ENCODE measurements at places on chromosomes 1 and 21. TPM values are rescaled to one million over a fixed set of nuclear protein-coding genes. Genes with fewer than 3 reads are reported as not detected.

GRCh38 chr1:51650198-51650597 is 33.3 kb downstream of the OSBPL9 start:
- DNase-seq: no peak

The ATP6V1G3 gene
- not detected for polyA plus RNA-seq

The KPRP gene
- not detected for polyA plus RNA-seq

DNA sequence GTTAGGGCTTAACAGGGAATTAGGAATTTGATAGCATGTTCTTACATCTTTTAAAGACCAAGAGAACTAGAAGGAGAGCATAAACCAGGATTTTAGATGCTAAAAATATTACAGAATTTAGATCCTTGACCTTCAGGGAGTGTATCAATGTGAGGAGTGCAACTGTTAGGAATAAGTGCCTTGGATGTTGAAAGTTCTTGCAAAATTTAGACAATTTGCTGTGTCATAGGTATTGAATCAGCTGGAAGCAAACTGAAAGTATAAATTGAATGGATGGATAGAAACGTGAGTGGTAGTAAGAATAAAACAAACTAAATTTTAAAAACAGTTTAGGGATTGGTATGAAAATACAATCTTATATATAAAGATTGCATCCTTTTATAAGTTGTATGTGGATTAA is 27.7 kb downstream of the PPP1R12B start:
- peak; percentile 15 for DNase-seq

DNA sequence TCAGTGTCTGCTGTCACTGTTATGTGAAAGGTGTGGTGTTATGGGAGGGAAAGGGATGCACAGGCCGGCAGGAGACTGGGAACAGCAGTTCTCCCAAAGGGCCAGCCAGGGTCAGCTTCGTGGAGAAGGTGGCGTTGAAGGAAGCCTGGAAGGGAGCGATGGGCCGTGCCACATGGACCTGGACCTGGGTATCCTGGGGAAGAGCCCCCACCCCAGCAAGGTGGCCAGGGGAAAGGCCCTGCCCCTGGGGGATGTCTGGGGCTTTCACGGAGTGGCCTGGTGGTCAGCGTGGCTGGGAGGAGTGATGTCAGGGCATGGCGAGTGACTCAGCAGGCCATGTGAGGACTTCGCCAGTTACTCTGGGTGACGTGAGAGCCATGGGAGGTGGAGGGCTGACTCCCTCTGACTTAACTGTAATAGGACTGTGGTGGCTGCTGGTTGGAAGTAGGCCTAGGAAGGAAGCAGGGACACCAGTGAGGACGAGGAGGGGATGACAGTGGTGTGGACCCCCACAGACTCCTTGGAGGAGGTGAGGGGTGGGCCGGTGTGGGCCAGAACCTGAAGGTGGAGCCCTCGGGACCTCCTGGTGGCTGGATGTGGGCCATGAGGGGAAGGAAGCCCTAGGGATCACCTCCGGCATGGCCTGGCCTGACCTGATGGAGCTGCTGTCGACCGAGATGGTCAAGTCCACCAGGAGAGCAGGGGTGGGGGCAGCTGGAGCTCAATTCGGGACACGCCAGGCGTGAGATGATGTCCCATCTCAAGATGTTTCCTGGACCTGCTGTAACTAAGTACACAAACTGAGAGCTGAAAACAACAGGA is 54.5 kb downstream of the BACE2 start:
- no peak for DNase-seq

GRCh38 chr1:1085911-1086841 is 12.1 kb upstream of the RNF223 start:
- DNase-seq: no peak

DNA sequence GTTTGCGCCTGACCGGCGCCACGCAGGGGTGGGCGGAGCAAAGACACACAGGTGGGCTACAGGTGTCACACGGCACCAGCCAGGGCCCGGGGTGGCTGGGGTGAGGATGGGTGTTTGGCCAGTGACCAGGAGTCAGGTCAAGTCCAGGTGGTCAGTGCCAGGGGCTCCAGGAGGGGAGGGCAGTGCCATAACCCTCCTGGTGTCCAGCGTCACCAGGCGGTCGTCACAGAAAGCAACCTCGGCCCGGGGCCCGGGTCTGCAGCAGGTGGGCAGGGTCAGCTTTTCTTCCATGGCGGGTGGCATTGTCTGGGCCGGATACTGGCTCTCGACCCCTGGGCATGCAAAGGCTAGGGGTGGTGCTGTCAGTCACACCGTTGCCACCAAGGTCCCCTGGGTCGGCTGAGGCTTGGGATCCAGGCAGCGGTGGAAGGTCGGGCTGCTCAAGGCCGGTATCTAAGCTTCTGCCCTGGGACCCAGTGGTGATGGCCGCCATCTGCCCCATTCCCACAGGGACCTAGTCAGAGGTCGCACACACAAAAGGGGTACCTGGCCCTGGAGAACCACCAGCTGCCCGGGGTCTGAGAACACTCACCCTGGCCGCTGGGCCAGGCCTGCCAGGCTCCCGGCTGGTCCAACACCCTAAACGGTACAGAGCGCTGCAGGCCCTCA is 1.8 kb downstream of the FNDC10 start:
- DNase-seq: no peak

DNA sequence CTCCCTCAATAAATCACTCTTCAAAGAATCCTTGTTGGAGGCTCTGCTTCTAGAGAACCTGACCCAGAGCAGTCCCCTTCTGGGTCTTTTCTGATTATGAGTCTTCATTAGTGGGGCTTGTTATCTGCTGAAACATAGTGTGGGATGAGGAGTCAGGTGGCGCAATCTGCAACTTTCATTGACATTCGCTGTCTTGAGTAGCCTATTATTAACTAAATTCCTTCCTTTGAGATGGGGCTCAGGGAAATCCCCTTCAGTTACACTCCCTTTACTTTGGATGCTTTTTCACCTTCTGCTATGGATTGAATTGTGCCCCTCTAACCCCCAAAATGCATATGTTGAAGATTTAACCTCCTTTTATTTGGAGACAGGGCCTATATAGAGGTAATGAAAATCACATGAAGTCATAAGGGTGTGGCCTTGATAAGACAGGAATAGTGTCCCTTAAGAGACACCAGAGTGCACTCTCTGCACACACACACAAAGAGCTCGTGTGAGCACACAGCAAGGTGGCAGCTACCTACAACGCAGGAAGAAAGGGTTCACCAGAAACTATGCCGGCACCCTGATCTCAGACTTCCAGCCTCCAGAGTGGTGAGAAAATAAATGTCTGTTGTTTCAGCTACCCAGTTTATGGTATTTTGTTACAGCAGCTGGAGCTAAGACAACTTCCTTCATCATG is 19.5 kb downstream of the DIO1 start:
- DNase-seq: no peak

- DNase-seq: no peak
These were observed 17.8 kb downstream of the AADACL4 start for GRCh38 chr1:12661606-12662219.

The VCAM1 gene
- polyA plus RNA-seq: not detected

- no peak for DNase-seq
These were observed 41.1 kb upstream of the RPL11 start for GRCh38 chr1:23650344-23650990.

GRCh38 chr1:171751221-171751620 is 9.4 kb upstream of the VAMP4 start:
- DNase-seq: no peak

GRCh38 chr1:228964178-228965089 is 229.2 kb downstream of the RHOU start:
- no peak for DNase-seq

- no peak for DNase-seq
These were observed 22.9 kb downstream of the EXO1 start for GRCh38 chr1:241870746-241871430.

The TPTE gene
- polyA plus RNA-seq: not detected

The NOTCH2NLA gene
- 57.6 TPM for polyA plus RNA-seq

The KIF2C gene
- 0.29 TPM for polyA plus RNA-seq

- no peak for DNase-seq
These were observed 39.5 kb downstream of the COQ8A start for GRCh38 chr1:226979517-226980121.

The GBP2 gene
- 83.9 TPM for polyA plus RNA-seq

The PATJ gene
- polyA plus RNA-seq: not detected

DNA sequence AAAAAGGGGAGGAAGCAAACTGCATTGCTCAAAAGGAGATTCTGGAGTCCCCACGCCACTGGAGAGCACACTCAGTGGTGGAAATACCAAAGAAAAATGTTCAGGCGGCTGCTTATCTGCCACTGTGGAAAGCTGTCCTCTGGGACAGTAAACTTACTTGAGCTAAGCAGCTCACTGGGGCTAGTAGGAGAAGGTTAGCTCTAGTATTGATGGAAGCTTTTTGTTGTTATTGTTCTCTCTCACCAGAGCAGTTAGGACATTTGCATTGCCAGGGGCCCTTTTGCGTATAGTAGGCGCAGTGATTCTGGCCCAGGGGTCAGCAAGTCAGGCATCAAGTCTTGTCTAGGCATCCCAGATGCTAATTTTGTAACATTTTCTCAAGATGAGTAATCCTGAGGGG is 15.6 kb downstream of the BACE2 start:
- DNase-seq: no peak

GRCh38 chr21:31370893-31371544 is 27.0 kb upstream of the TIAM1 start:
- no peak for DNase-seq

DNA sequence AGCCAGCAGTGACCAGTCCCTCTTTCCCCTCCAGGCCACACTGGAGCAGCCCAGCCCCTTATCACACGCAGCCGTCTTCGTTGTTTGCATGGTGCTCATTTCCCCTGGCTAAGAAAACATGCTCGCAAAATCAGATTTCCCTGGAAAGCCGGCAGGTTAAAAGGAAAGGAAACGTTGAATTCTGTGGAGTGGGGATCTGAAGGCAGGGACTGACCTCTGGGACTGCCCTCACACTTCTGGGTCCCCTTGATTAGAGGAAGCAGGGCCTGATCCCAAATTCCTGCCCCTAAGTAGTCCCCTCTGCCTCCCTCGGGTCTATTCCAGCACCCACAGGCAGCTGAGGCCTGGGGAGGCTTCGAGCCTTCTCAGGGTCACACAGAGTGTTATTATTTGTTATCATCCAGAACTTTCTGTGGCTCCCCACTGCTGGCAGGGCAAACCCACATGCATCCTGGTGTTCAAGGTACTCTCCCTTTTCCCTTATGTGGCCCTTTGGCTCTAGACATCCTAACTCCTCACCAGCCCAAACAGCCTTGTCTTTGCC is 125.2 kb upstream of the ZBTB40 start:
- no peak for DNase-seq

GRCh38 chr1:202150602-202151001 is 6.1 kb upstream of the ARL8A start:
- DNase-seq: no peak

GRCh38 chr1:92975551-92976232 is 14.4 kb upstream of the DIPK1A start:
- peak; percentile 58 for DNase-seq

DNA sequence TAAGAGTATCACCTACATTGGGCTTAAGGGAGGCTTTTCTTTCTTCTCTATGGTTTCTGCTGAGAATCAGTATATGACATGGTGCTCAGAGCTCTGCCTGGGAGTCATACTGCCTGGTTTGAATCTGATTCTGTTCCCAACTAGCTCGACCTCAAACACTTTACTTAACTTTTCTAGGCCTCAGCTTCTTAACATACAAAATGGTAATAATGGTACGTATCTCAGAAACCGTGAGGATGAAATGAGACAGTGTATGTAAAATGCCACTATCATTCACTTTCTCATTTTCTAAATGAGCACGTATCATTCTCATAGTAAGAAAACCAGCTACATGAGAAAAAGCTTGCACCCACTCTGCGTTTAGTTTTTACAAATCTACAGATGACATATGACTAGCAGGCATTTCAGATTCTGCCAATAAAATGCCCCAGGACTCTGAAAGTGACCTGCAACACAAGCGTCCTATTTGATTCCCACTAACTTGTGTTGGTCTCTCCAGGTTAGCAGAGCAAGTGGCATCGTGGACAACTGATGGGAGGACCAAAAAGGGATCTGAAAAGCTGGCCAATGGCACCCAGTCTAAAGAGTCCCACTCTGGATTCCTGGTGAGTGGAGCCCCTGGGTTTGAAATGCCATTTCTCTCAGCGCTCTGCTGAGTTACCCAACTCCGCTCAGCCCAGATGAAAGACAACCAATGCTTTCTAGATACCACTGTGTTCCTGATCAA is 6.1 kb downstream of the CTNNBIP1 start:
- DNase-seq: no peak
